Testis (tissue), 5 donors: ENCODE measurements at places on chromosomes 16 and 17.

DNA sequence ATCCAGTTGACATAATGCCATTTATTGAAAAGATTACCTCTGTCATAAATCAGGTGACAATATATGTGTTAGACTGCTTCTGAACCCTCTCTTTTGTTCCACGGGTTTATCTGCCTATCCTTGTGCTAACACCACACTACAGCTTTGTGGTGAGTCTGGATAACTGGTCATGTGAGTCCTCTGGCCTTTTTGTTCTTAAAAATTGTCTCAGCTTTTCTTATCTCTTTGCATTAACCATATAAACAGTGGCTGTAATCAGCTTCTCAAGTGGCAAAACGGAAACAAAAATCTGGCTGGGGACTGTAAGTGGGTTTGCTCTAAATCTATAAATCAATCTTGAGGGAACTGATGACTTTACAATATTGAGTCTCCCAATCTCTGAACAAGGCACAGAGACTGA is 44.6 kb downstream of the STX8 start:
- DNase-seq = no peak

- no peak for DNase-seq
Measured at GRCh38 chr17:36812762-36813161, 124.5 kb upstream of the LHX1 start.

DNA sequence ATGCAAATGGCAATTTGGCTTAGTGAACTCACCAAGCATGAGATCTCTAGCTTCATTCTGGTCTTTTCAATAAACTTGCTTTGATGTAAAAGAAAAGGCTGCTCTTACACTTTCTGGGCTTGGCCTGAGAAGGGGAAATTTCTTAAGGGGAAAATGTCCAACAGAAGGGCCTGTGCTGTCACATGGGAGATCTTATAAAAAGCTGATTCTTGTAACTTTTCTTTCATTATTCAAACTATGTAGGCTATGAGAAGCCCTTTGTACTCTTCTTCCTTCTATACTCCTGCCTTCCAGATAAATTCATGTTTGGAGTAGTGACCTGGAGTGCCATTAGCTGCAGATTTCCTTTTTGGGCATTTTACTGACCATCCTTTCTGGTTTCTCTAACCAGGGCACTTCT is 16.9 kb downstream of the LIMD2 start:
- no peak for DNase-seq

- no peak for DNase-seq
Measured at GRCh38 chr17:2191227-2191626, 112.4 kb downstream of the SMG6 start.

GRCh38 chr16:57760357-57761160 is 25.0 kb downstream of the KATNB1 start:
- no peak for DNase-seq

DNA sequence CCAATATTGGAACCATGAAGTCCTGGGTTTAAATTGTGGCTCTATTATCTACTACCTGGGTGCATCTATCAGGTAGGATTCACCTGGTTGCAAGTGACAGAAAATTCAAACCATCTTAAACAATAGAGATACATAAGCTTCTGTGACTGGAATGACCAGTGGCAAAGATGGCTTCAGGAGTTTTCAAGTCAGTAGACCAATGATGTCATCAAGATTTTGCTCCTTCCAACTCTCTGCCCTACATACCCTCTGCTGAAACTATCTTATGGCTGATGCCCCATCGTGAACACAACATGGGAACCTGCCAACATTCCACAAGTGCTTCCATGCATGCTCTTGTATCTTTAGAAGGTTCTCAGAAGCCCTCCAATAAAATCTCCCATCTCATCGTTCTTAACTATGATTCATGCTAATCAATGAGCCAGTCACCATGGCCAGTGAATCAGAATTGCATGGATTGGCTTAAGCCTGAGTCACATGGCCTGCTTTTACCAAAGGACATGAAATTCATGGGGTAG is 180.9 kb downstream of the GRIN2A start:
- DNase-seq = no peak
